ENCODE measurements at places on chromosomes 5 and 9.

DNA sequence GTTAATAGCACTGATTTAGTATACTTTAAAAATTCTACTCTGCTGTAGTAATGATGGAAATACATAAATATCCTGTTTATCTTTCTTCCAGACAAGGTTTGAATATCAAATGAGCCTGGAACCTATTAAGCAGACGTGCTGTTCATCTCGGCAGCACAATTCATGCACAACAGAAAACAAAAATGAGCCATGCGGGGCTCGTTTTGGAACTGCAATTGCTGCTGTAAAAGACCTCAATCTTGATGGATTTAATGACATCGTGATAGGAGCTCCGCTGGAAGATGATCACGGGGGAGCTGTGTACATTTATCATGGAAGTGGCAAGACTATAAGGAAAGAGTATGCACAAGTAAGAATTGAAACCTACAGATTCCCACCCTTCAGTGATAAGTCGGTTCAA lies 79.1 kb upstream of the ITGA2 start:
- DNase-seq, result no peak

- DNase-seq, result no peak
Observed at GRCh38 chr9:127809540-127810377, 7.1 kb downstream of the FPGS start.

GRCh38 chr9:16119261-16120230 lies 566.7 kb downstream of the CCDC171 start:
- DNase-seq, result no peak

- DNase-seq, result no peak
Observed at GRCh38 chr9:92402360-92402759, 2.0 kb downstream of the OGN start.

GRCh38 chr5:124397317-124397716 lies 349.1 kb downstream of the ZNF608 start:
- no peak for DNase-seq

DNA sequence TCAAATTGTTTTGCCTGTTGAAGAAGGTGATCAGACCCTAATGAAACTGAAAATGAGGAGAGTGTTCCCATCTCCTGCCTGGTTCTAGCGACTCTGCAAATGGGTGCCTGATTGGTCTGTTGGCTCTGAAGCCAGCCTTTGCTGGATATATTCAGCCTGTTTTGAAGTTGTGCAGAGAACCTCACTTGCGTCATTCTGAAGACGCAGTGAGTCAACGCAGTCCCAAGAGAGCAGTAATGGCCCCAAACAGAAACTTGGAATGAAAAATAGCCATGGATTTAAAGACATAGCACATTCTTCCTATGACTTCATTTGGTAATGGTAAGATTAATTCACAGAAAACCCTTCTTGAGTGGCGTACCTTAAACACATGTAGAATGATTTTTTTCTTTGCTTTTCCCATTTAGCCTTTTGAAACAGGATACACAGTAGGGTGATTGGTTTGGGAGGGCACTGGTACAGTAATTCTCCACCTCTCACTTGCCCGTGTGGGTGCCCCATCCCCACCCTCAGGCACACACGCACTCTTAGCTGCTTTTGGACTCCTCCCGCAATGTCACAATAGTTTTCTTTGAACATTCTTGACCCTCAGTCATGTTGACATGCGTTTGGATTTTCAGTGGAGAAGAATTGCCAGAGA lies 54.1 kb upstream of the ABL1 start:
- no peak for DNase-seq

DNA sequence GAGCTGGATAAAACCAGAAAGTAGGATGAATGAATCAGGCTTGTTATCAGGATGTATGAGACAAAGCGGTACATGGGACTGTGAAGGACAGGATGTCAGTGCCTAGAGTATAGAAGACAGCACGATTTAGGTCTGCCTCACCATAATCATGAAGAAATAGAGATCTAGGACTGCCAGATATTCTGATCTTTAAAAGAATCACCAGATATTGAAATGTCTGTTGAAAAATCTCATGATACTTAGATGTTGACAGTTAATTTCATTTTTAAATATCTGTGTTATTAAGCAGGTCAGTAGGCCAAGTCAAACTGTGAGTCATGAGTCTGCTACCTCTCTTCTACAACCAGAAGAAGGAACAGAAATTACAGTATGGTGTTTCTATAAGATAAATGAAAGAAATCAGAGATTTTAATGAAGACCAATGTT lies 65.0 kb downstream of the ST8SIA4 start:
- DNase-seq, result no peak

GRCh38 chr5:16737209-16737608 lies 120.4 kb upstream of the RETREG1 start:
- DNase-seq, result no peak

DNA sequence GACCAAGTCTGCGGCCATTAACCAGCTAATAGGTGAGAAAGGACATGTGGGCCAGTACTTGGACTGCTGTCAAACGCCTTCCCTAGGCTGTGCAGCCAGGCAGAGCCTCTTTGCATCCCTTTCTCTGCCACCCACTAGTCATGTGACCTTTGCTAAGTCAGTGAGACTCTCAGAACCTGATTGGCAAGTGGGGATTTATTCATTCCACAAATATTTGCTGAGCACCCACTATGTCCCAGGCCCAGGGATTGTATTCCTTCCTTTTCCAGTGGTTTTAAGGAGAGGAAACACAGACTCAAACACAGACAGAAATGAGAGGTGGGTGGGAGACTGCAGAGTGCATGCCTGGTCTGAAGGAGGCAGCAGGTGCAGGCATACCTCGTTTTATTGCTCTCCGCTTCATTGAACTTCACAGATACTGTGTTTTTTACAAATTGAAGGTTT lies 71.6 kb upstream of the GALNT10 start:
- DNase-seq, result no peak

- DNase-seq, result no peak
Observed at GRCh38 chr9:5608298-5609225, 20.3 kb upstream of the RIC1 start.

- no peak for DNase-seq
Observed at GRCh38 chr5:120882038-120882775, 418.1 kb downstream of the PRR16 start.

- no peak for DNase-seq
Observed at GRCh38 chr9:135588886-135589595, 27.5 kb downstream of the PAEP start.

DNA sequence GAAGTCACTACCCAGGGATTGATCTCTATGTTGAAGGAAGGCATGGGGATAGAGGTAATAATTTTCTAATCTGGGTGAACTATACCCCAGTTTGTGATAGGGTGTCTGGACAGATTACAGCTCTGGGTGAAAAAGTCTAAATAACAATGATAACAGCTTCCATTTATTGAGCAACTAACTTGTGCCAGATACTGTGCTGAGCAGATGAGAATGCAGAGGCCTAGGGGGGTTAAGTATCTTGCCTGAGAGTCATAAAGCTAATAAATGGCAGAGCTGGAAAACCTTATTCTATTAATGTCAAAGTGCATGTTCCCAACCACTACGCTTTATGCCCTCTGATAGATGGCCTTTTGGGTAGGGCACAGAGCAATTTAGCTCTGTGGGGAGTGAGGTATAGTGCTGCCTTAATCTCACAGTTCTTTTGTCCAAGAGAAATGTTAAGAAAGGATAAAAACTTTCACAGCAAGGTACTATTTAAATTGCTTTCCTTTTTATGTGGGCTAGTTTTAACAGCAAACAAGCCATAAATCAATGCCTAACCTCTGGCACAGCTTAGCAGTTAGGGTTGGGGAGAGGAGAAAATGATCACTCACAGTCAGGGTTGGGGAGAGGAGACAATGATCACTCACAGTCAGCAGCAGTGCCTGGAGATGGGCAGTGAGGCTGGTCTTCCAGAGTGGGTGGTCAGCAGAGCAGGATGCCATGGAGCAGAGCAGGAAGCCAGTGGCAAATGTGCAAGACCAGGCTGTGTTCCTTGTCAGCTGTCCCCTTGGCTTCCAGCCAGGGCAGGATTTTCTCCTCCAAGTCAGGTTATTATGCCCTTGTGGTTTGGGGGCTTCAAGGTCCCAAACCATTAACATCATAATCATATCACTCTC lies 187.0 kb downstream of the CARTPT start:
- no peak for DNase-seq

DNA sequence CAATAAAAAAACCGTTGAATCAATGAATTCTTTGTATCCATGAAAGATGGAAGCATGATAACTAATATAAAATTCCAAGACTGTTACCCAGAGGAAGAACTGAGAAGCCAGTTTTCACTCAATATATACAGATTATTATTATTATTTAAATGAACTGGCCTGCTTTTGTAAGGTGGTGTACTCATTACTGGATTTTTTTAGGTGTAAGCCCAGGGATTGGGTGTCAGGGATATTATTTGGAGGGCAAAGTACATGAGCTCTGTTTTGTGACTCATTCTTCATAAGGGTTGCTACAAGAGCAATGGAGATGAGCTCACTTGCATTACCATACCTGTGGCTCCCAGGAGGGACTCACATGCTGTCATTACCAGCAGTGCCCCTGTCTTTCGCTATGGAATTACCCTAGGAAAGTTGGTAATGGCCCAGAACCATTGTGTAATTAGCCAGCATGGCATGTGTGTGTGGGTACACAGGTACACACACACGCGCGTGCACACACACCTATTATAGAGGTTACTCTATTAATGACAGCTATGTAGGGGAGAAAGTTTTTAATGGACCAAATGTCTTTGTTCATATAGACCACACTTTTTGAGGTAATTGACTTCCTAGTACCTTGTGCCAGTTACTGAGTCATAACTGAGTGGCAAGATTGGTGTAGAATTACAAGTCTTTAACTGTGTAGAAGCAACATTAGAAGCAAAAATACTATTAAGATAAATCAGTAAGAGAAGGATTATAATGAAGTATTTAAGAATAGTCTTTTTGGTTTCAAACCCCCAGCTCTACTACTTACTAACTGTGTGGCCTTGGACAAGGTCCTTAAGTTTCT lies 143.4 kb downstream of the GDNF start:
- DNase-seq, result no peak

- no peak for DNase-seq
Observed at GRCh38 chr9:131046093-131046380, 37.1 kb downstream of the LAMC3 start.

GRCh38 chr5:60639544-60639943 lies 60.4 kb downstream of the DEPDC1B start:
- no peak for DNase-seq

GRCh38 chr5:154642499-154643245 lies 112.5 kb upstream of the LARP1 start:
- DNase-seq, result no peak

DNA sequence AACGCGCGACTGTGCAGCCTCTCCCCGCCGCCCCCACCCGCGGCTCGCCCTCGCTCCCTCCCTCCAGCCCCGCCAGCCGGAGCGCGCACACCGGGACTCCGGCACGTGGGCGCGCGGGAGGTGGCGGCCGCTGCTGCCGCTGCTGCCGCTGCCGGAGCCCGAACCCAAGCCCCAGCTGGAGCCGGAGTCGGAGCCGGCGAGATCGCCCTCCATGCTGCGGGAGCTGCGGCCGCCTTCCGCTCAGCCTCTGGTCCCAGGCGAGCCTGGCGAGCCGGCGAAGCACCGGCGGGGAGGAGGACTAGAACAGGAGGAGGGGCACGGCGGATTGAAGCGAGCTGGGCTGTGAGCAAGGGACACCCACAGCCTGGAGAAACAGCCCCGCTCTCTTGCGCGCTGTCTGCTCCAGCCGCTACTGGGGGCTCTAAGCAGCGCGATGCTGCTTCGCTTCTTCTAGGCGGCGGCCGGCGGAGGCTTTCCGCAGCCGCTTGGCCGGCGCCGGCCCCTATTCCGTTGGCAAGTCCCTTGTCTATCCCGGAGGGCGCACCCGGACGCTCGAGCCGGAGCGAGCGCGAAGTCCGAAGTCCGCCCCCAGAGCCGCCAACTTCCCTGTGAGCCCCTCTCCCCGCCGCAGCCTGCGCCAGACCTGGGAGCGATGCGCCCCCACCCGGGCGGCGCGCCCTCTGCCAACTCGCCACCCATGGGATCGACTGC lies 598.7 kb upstream of the SGCD start:
- DNase-seq, result no peak
